GM12878 (cell line): ENCODE measurements at places on chromosomes 5 and 9.
A peak's percentile ranks its signal among the peaks of the same experiment; 100 is the strongest.

DNA sequence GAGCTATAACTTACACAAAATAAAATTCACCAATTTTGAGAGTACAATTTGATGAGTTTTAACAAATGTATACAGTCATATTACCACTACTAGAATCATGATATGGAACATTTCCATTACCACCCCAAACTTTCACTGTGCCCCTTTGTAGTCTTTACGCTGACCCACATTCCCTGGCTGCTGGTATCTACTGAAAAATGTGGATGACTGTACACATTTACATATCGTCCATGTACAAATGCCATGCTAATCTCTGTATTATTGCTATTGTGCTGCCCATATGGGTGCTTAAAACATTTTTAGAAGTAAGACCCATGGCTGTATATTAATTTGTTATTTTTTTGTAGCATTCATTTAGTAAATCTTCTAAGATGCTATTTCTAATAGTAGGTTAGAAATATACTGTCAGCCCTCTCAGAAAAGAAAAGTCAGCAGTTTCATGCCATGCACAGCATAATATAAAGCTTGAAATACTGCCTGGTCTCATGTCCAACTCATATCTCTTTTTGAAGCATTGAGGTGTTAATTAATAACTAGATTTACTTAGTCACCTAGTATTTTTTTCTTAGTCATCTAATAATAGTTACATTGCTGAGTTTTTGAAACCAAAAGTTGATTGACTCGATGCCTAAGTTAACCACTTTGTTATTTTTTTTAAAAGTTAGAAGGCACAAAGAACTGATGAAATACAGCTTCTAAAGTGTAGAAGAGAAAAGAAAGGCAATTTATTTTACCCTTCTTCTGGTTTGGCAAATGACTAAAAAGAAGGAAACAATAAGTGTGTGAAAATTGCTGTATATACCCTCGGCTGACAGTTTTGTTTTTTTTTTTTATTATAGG, 188.3 kb upstream of the MEF2C start:
- peak; percentile 33 for DNase-seq

DNA sequence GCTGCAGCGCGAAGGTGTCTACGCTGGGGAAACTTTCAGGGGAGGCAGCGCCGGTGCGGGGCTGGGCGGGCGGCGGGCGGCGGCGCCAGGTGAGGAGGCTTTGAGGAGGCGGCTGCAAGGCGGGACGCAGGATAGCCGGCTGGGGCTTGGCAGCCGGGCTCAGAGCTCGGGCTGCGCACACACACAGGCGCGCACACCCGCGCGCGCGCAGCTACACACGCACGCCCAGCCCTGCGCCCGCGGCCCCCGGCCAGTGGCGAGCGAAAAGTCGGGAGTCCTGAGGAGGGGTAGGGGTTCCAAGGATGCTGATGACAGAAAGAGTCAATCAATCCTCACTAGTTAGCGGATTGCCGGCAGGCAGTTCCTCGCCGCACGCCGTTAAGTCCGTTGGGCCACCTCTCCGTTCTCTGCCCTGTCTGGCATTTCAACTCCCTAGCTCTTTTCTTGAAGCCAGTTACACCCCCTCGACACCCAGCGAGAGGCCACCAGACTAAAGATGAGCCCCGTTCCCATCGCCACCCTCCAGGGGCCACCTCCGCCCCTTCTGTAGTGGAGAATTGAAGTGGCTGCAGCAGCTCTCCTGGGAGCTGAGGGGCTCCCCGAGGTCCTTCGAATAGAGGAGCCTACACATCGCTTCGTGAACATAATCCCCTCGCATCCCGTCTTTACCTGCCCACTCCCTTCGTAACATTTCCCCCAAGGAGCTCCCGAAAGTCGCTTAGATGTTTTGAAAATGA, 1640.3 kb upstream of the C9orf72 start:
- no peak for DNase-seq

DNA sequence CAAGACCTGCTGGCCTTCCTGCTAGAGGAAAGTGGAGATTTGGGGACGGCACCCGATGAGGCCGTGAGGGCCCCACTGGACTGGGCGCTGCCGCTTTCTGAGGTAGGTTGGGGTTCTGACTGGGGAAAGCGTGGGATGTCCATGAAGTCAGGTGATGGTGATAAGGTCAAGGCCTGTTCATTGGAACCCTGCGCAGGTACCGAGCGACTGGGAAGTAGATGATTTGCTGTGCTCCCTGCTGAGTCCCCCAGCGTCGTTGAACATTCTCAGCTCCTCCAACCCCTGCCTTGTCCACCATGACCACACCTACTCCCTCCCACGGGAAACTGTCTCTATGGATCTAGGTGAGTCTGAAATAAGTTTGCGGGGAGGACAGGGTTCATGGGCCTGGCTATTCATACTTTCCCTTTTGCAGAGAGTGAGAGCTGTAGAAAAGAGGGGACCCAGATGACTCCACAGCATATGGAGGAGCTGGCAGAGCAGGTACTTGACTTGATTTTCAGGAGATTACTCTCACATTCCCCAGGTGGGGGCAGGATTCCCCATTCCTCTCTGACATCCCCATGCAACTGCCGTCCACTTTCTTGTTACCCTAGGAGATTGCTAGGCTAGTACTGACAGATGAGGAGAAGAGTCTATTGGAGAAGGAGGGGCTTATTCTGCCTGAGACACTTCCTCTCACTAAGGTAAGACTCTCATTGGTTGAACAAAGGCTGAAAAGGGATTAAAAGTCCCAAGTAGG, 505 bp downstream of the CREB3 start:
- DNase-seq, result no peak

- no peak for DNase-seq
Observed at GRCh38 chr5:76074487-76075065, 8.6 kb upstream of the SV2C start.

DNA sequence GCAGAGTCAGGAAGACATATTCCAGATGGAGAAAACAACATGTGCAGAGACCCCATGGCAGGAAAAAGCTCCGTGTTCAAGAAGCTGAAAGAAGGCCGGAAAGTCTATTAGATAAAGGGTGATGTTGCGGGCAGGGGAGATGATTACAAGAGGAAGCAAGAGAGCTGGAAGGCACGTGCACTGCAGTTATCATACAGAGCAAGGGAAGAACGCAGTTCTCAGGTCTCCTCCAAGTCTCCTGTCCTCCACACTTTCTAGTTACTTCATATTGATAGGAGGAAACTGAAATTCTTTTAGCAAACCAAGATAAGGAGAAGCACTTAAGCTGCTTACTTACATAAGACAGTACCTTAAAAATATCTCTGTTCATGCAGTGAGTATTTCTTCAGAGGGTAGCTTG, 58.3 kb upstream of the PLPP6 start:
- DNase-seq, result no peak

DNA sequence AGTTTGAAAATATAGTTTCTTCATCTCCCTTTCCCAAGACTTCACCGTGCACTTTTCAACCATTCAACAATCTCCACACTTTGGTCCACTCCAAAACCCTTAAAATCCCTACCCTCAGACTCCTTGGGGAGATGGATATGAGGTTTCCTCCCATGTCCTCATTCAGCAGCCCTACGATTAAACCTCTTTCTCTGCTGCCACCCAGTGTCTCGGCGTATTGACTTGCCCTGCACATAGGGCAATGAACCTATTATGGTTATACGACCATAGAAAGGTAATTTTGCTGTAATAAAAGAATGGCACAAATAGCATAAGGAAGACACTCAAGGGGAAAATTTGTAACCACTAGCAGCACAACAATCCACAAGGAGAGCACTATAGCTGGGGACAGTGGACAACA, 803.5 kb downstream of the TLE1 start:
- no peak for DNase-seq

DNA sequence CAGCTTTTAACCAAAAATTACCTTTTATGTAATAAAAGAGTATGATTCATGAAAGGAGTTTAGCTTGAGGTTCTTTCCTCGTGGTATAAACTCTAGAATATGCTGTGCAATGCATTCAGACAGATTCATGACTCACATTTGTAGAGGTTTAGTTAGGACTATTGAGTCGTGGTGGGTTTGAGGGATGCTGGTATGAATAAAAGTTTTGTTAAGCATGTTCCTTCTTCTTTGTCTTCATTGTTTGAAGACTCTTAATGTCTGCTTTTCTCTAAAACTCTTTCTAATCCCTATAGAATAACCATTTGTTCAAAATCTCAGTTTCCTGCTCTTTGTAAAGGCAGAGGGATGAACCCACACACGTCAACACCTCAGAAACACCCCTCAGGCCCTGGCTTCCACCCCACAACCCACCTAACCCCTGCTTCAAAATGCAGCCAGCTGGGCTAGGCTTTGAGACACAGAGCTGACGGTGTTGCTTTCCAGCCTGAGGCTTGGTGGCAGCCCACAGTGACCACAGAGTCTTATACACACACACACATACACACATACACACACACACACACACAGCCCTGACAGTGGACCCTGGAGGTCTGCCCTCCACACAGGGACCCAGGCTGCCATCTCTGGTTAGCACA, 69.0 kb upstream of the IRX1 start:
- no peak for DNase-seq

GRCh38 chr5:119453040-119453373, 710 bp downstream of the HSD17B4 start:
- no peak for DNase-seq

- DNase-seq, result no peak
Observed at GRCh38 chr9:124412228-124412575, 3.0 kb downstream of the PSMB7 start.

DNA sequence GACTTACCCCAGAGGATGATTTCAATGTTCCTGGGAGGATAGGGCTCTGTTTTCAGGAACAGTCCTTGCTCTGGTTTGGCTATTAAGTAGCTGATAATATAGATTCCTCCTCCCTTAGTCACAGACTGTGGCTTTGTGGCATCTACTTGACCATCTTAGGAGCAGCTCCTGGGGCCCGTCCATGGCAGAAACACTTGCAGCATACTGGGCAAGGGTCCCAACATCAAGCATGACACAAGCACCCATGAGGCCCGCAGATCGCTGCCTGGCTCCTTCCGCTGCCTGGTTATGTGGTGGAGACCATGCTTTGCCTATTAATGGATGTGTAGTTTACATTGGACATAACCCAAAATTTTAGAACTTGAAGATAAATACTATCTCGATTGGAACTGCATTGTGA, 170.1 kb downstream of the ICE1 start:
- DNase-seq, result no peak

- no peak for DNase-seq
Observed at GRCh38 chr5:83148370-83148769, 71.0 kb downstream of the XRCC4 start.

- DNase-seq, result no peak
Observed at GRCh38 chr9:16106021-16106571, 553.3 kb downstream of the CCDC171 start.

DNA sequence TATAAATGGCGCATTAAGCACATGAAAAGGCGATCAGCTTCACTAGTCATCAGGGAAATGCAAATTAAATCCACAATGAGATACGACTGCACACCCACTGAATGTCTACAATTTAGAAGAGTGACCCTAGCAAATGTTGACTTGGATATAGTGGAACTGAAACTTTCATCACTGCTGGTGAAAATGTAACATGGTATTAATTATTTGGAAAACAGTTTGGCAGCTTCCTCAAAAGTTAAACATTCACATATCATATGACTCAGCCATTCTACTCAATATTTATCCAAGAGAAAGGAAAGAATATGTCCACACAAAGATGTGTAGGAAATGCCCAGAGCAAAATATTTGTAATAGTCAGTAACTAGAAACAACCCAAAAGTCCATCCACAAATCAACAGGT, 146.5 kb downstream of the LPAR1 start:
- DNase-seq, result no peak

DNA sequence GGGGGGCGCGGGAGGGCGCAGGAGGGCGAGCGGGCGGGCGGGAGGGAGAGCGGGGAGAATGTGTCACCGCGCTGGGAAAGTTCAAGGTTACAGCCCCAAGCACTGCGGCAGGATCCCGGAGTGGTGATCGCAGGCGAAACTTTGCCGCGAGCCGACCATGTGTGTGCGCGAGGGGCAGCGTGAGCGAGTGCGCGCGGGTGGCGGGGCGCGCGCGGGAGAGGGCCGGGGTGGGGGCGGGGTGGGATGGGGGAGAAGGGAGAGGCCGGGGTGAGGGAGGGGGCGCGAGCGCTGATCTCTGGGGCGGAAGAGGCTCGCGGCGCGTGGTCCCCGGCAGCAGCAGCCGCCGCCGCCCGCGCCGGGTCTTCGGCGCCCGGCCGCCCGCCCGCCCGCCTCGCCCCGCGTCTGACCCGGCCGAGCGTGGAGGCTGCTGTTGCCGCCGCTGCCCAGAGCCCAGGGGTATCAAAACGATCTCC, at the start of gene NFIB:
NFIB (minus strand) TSS at position 191 of the 473 bp plus-strand sequence. CDS start 630 bp downstream, outside the sequence.
- no peak for DNase-seq
